Stimulated activated CD4-positive, alpha-beta T cell treated with anti-CD3 and anti-CD28 coated beads, Interleukin-15, amount 100 ng/mL, for 48 hours (primary cell): ENCODE measurements at places on chromosomes 1 and 21.

- DNase-seq, result no peak
These were observed 48.8 kb upstream of the WASF2 start for GRCh38 chr1:27538793-27539192.

DNA sequence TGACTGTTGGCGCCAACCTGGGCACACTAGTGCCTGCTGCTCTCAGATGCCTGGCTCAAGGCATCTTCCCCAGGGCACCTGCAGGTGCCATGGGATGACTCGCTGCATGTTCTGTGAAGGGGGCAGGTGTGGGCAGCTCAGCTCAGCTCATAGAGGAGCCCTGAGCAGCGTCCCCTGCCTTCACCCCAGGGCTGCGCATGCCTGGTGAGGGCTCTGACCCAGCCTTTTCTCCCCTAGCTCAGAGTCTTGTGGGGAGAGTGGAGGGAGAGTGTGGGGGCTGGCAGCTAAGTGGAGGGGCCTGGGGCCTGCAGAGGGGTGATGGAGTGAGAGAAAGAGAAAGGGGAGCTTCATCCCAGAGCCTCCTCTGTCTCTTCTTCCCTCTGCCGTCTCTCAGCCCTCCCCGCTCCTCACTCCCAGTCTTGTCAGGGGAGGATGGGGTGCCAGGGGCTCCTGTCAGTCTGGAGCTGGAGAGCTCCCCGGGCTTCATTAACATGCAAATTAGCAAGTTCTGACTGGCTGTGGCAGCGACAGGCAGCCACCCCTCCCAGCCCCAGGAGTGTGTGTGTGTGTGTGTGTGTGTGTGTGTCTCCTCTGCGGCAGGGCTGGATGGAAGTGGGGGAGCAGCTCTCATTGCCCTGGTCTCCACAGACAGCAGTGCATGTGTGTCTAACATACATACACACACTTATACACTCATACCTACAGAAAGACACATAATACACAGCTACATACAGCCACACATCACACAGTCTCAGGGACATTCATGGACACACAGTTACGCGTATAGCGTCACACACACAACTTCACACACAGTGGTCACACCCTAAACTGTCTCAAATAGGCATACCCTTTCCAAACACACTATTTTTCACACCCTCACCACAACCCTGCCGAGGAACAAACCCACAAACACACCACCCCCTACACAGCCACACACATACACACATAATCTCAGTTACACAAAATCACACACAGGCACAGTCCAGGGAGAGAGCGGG, 34.0 kb downstream of the FOXO6 start:
- no peak for DNase-seq

DNA sequence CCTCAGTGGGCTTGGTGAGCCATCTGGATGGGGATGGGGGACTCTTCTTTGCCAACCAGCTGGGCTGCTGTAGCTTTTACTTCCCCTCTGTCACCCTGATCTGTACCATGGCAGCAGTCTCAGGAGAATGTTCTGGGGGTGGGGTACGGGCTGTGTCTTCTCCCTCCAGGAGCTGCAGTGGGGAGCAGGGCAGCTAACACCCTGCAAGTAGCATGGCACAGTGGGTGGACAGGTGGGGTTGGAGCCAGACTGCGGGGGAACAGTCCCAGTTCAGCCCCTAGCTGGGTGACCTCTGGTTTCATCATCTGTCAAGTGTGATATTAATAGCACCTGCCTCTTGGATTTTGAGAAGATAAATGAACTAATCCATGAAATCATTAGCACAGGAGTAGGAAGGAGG, 3.1 kb downstream of the NFASC start:
- DNase-seq, result no peak

GRCh38 chr1:17120962-17121837, 1.9 kb upstream of the PADI2 start:
- no peak for DNase-seq

DNA sequence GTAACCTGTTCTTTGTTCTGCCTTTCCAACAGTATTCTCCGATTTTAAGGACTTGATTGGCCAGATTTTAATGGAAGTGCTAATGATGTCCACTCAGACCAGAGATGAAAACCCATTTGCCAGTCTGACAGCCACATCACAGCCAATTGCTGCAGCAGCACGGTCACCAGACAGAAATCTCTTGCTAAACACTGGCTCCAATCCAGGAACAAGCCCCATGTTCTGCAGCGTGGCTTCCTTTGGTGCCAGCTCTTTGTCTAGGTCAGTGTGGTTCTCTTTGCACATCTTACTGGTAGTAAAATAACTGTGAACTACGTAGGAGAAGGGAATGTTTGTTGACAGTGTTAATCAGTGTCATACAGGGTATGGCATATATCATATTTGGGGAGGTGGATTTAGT, 72.7 kb downstream of the UBE4B start:
- no peak for DNase-seq

DNA sequence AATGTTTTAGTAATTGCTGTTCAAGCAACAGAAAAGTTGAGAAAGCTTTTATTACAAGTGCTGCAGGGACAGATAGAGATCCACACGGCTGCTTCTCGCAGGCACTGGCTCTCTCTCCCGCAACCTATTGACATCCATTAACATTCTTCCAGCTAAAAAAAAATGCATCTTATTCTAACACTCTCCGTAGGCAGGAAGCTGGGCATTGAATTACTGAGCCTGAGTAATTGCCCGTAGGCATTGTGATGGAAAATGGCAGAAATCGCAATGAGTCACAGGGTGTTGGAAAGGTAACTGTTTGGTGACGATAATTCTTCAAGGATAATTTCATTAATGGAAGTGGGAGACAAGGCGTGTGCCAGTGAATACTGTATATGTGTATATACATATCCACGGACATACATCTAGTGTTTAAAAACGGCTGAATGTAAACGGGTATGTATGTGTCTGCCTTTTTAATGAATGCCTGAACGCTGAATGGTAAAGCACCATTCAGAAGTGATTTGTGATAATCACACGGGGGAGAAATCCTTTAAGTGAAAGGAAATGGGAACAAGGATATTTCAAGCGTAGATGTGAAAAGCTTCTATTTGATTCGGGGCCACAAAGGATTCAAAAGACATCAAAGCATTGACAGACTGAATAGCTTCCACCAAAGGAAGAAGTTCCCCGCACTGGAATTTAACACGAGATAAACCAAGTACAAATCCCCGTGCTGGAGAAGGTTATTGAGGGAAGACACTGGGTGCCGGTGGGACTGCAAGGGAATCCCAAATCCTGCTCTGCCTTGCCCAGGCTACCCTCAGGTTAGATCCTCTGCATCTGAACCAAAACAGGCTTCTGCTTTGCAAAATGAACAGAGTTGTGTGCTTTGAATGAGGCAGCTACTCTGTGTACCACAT, 567.2 kb downstream of the NPHP4 start:
- DNase-seq, result no peak

GRCh38 chr1:61081686-61082310, 563 bp upstream of the NFIA start:
- no peak for DNase-seq

DNA sequence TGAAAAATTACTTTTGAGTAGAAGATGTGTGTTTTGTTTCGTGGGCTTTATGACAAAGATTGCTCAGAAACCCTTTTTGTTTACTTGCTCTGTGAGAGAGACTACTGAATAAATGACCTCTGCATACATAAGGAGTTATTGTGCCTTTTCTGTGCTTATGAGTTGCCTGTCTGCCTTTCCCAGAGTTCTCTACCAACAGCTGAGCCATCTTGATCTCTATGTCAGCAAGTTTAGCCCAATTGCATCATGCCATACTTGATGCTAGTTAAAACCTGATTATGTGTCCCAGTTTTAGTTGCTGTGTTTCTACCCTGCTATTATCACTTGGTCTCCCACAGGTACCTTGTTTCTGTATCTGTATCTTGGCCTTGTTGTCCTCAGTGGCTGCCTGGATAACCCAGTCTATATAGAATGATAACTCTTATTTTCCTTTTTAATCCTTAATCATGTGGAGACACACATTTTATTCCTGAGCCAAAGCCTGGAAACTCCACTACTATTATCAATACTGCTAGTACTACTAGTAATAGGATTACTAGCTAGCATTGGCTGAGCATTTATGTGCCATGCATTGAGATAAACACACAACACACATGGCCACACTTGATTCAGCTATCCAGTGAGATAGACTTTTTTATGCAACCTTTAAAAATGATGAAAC, 28.7 kb upstream of the GNG12 start:
- DNase-seq, result no peak

GRCh38 chr1:43557744-43558245, 27.1 kb downstream of the PTPRF start:
- DNase-seq, result no peak

DNA sequence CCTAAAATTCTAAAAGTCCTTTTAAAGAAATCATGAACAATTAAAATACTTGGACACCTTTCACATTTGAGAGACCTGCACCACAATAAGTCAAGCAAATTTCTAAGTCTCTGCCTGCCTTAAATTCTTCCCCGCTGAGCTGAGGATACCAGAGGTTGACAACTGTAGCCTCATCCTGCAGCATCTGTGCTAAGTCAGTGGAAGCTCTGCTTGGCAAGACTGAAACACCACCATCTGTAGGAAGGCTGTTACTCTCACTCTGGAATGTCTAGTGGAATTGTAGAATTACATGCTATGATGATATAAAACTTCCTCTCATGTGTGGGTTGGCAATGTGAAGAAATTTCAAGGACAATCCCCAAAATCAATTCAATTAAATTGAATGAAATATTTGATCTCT, 1756.5 kb downstream of the NCAM2 start:
- no peak for DNase-seq

DNA sequence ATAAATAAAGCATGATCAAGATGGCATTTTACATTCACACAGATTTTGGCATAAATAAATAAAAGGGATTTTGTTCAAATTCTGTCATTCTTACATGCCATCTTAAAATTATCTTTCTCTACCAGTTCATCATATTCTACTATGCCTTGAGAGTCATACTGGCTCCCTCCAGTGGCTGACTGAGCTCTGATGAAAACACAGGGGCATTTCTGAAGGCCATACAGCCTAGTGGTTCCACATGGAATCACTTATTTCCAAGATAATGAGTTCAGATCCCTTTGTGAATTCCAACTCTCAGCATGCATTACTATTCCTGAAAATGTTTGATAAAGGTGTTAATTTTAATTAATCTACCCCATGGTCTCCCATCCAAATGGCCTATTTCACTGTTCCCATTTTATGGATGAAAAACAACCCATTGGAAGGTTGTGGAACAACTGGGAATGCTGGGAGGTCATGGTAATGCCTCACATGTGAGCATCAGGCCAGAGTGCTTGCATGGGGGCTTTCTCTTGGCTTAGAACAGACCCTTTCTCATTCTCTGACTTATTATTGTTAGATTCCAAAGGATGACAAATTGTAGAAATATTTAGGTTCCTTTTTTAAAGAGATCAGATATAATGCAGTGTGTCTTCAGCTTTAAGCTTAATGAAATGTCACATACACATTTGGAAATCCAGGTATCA, 622.4 kb upstream of the PKN2 start:
- no peak for DNase-seq

DNA sequence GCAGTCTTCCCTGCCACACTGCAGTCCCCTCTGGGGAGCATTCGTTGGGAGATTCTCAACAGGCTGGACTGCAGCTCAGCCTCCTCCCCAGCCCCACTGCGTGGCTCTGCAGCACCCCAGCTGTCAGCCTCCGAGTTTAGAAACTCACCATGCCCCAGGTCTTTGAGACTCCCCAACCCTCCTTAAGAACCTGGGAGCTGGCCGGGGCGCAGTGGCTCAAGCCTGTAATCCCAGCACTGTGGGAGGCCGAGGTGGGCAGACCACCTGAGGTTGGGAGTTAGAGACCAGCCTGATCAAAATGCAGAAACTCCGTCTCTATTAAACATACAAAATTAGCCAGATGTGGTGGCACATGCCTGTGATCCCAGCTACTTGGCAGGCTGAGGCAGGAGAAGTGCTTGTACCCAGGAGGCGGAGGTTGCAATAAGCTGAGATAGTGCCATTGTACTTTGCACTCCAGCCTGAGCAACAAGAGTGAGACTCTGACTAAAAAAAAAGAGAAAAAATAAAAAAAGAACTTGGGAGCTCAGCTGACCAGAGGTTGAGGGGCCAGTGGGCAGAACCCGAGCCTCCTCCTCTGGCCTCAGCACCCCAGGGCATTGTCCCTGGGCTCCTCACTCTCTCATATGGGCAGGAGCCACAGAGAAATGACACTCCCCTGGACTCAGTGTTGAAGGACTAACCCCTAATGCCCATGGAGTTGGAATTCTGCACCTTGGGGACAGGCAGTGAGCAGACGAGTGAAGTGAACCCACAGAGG, 5.6 kb downstream of the OLIG2 start:
- no peak for DNase-seq

DNA sequence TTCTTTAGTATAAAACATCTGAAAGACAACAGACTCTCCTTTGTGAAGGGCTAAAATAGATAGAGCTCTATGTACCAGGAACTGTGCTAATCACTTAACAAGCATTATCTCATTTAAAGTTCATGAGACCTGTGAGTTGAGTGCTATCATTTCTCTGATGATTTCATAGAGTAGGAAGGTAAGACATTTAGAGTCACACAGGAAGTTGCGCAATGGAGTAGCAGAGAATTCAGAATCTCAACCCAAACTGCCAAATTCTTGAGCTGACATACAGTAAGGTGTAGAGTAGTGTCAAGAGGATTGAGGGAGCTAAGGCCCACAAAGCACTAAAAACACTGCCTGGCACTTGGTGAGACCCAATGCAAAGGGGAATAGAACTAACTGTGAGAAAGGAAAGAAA, 384.3 kb downstream of the NTNG1 start:
- DNase-seq, result no peak

- DNase-seq, result no peak
These were observed 37.2 kb downstream of the NUP210L start for GRCh38 chr1:154117642-154118041.

DNA sequence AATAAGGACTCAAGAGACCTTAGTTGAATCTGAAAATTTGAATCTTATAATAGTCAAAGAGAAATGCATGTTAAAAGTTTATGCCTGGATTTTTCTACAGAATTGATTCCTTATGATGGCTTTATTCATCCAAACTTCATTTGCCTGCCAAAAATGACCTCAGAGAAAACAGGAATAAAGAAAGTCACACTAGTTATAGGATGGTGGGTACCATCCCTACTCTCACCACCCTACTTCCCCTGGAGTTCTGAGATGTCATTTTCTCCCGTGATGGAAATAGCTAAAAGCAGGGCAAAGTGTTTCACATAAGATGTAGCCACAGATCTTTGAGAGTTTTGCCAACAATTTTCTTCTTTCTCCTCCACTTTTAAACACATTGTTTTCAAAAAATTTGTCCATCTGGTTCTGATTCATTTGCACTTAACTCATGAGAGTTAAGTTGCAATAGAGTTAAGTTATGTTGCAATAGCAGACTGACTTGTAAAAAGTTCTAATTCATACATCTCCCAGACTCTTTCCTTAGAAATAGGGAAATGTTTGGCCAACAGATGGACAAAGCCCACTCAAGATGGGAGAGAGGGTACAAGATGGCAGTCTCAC, 384.6 kb downstream of the PLPP3 start:
- DNase-seq, result no peak

- DNase-seq, result no peak
These were observed 147.5 kb downstream of the CYYR1 start for GRCh38 chr21:26425576-26425975.

DNA sequence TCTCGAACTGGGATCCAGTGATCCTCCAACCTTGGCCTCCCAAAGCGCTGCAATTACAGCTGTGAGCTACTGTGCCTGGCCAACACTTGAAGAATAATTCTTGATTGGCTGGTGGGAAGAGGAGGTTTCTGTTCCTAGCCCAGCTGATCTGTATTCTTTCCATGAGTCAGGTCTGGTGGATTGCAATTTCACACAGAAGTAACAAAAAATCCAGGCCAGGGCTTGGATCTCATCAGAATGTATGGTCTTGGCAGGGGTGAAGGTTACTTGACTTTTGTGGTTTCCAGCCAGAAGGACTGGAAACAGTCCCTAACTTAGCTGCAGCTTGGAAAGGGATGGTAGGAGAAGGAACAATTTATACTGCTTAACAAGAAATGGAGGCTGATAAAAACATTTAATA, 5.1 kb upstream of the HP1BP3 start:
- no peak for DNase-seq
